ENCODE measurements at places on chromosomes 5 and 9. TPM values are rescaled to one million over a fixed set of nuclear protein-coding genes. Genes with fewer than 3 reads are reported as not detected.

Gene SYK
- total RNA-seq, result 12.4 TPM

Gene CARTPT
- not detected for total RNA-seq

Gene CDO1
- total RNA-seq, result 153 TPM

GRCh38 chr9:109689701-109690100 is 90.3 kb upstream of the PALM2AKAP2 start:
- no peak for DNase-seq

DNA sequence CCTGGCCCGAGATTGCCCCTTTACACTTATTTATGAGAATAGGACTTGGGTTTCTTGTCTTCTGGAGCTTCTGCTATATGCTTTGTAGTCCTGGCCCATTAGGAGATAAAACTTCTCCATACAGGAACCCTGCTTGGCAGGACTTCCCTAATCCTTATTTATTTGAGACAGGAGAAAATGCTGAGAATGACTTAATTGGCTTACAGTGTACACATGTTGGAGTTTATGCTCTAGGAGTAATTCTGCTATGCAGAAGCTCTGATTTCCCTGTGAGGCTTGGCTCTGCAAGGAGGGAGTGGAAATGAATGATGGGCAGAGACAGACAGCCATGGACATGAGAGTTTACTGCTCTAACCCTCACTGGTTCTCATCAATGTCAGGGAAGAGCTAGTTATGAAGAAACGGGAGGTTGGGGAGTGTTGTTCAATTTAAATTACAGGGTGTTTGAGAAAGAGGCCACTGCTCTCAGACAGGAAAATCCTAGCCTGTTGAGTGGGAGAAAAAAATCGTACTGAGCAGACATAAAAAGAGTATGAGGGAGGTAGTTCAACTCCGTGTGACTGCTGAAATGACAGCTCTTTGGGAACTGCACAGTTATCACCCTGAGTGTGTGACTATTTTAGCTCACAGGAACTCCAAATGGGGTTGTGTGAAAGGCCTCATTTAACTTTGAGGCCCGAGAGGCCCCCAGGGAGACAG is 37.5 kb downstream of the ACTBL2 start:
- no peak for DNase-seq

- DNase-seq, result no peak
Observed at GRCh38 chr5:100575815-100576214, 40.6 kb downstream of the FAM174A start.

DNA sequence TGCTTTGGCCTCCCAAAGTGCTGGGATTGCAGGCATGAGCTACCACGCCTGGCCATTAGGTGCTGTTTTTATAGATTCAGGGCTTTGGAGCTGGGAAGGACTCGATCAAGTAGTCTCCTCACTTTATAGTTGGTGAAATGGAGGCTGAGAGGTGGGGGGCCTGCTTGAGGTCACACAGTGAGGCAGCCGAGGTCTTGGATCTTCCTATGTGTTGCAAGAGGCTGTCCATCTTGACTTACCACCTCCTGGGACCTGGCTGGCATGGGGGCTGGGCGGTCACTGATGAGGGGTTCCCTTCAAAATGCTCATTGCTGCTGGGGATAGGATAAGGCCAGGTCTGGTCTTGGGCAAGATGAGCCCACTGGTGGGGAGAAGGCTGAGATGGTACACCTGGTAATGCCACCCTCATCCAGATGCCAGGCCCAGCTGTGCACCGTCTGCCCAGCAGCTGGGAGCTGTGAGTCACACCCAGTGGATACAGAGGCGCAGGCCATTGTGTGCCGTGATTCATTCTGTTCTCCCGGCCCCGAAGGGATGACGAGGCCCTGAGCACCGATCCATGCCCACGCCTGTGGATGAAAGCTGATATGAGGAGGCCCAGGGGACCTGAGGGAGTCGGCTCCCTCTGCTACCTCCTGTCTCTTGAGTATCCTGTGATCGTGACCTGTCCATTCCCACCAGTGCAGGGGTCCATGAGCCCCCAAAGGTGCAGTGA is 10.5 kb upstream of the NDST1 start:
- no peak for DNase-seq

- no peak for DNase-seq
Observed at GRCh38 chr5:44246986-44247385, 142.2 kb downstream of the FGF10 start.
